ENCODE measurements at places on chromosomes 1 and 21. TPM values are rescaled to one million over a fixed set of nuclear protein-coding genes. Genes with fewer than 3 reads are reported as not detected.

RXFP4 gene
- polyA plus RNA-seq, result not detected

PTPN7 gene
- polyA plus RNA-seq, result 0.98 TPM

KCNJ15 gene
- polyA plus RNA-seq, result 0.90 TPM

KANK4 gene
- 8.9 TPM for polyA plus RNA-seq

HSF2BP gene
- polyA plus RNA-seq, result 1.5 TPM

LCE1A gene
- not detected for polyA plus RNA-seq

DNA sequence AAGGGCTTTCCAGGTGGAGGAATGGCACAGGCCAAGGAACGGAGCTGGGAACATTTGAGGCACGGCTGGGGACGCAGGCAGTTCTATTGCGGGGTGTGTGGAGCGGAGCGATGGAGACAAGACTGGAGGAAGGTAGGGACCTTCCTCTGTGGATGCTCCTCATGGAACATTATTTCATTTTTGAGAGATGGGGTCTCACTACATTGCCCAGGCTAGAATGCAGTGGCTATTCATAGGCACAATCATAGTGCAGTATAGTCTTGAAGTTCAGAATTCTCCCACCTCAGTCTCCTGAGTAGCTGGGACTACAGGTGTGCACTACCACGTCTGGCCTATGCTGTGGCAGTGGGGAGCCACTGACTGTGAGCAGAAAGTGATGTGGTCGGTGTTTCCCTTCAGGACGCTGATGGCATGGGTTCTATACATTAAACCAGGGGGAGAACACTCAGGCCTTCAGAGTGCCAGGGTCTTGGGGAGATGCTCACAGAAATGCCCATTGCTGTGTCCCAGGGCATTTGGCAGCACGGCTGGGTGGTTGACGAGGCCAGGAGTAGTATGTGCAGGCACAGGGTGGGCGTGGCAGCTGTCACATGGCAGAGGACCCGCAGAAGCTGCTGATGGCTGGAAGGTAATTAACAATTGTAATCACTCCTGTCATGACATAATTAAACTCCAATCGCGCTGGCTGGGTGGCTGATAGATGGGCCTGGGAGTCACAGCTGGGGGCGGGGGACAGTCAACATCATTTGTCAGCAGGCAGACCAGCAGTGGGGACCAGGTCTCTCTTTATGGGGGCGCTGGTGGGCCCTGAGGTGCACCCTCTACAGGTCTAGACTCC lies 40.8 kb upstream of the ACOT11 start:
- H3K27ac ChIP-seq, result no peak overlapping the region
- DNase-seq, result no peak
- H3K27me3 ChIP-seq, result no peaks in the 10 kb centered on the region
- H3K4me3 ChIP-seq, result no peak overlapping the region
- no peaks in the 10 kb centered on the region for H3K36me3 ChIP-seq
- no peaks in the 10 kb centered on the region for H3K4me1 ChIP-seq

DNA sequence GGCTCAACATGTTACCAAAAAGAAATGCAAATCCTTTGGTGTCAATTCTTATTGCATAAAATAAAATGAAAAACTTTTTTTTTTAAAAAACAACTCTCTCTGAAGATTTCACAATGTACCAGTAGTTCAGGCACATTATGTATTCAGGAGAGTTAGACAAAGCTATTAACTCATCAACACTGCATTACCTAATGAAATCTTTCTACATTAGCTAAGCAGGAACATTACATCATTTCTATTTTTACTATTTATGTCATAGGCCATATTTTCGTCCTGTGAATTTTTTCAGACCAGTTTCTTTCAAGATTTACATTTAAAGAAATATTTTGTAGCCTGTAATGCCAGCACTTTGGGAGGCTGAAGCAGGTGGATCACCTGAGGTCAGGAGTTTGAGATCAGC lies 366.2 kb downstream of the USH2A start:
- H3K27me3 ChIP-seq, result no peaks in the 10 kb centered on the region
- H3K4me3 ChIP-seq, result no peak overlapping the region
- DNase-seq, result no peak
- H3K27ac ChIP-seq, result no peak overlapping the region
- no peaks in the 10 kb centered on the region for H3K36me3 ChIP-seq

DNA sequence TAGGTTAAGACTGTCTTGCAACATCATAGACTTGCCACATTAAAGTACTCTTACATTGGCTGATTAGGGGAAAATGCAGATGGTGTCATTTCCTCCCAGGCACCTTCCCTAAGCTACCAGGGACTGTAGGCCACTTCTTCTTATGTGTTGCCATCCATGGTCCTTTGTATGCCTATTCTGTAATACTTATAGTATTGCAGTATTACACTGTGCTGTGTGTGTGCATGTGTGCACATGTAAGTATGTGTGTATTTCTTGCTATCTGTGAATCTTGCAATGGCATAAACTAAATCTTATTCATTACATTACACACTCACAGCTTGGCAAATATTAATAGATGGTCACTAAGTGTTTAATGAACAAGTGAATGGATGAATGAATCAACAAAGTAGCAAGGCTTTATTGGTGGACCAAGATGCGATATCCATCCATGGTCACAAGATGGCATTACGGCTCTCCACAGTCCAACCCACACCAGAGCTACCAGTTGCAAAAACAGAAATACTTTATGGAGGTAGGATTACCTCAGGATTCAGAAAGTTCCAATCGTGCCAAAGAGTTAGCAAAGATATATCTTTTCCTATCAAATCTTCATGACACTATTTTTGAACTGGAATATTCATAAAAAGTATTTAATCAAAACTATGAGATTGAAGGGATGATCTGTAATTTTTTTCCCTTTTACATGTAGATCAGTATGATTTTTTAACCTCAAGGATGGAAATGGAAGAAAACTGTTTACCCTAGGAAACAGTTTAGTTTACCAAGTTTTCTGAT lies 160.2 kb downstream of the DENND1B start:
- DNase-seq, result no peak
- no peak overlapping the region for H3K4me3 ChIP-seq
- no peaks in the 10 kb centered on the region for H3K36me3 ChIP-seq
- no peak overlapping the region for H3K27ac ChIP-seq

GRCh38 chr1:239185245-239185619 lies 201.1 kb upstream of the CHRM3 start:
- H3K4me1 ChIP-seq, result peaks cover 2% of the 10 kb centered on the region
- no peak for DNase-seq
- H3K27ac ChIP-seq, result no peak overlapping the region
- no peaks in the 10 kb centered on the region for H3K36me3 ChIP-seq

- H3K4me3 ChIP-seq, result peak overlapping the region; percentile 79
- no peak for DNase-seq
- peaks cover 60% of the 10 kb centered on the region for H3K4me1 ChIP-seq
- H3K27ac ChIP-seq, result peak overlapping the region; percentile 96
- H3K27me3 ChIP-seq, result peaks cover 5% of the 10 kb centered on the region
These were observed 110.2 kb downstream of the NAV1 start for GRCh38 chr1:201648907-201649721.

DNA sequence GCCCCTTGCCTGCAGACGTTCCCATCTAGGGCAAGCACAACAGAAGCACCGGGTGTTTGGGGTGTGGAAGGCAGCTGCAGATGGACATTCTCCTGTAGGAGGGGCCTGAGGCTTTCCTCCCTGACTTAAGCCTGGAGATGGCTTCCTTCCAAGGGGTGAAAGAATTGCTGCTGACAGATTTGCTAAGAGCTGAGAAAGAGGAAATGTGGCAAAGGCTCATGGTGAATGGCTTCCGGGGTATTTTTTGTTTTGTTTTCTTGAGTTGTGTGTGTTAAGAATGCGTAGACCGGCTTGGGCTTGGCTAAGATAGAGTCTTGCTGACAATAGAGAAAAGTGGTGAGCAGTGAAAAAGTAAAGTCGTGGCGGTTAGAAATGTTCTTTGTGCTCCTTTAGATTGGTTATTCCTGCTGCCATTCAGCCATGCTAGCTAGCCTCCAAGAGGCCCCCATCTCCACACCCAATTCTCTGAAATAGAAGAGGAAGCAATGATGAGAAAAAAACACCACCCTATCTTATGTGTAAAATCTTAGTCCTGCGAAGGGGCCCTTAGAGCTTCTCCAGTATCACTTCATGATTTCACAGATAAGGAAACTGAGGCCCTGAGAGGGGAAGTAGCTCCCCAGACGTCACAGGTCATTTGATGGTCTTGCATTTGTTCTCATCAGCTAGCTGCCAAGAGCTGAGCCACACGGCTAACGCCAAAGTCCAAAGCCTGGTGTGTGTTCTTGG lies 36.9 kb downstream of the EIF2D start:
- peaks cover 2% of the 10 kb centered on the region for H3K36me3 ChIP-seq
- H3K27me3 ChIP-seq, result no peaks in the 10 kb centered on the region
- H3K4me1 ChIP-seq, result peaks cover 10% of the 10 kb centered on the region
- DNase-seq, result no peak
- H3K4me3 ChIP-seq, result no peak overlapping the region

GRCh38 chr1:30336550-30337323 lies 386.6 kb downstream of the MATN1 start:
- peaks cover 4% of the 10 kb centered on the region for H3K27me3 ChIP-seq
- DNase-seq, result no peak
- H3K4me1 ChIP-seq, result no peaks in the 10 kb centered on the region
- no peak overlapping the region for H3K4me3 ChIP-seq
- H3K36me3 ChIP-seq, result no peaks in the 10 kb centered on the region

GRCh38 chr1:22575532-22576149 lies 12.4 kb downstream of the EPHA8 start:
- no peak overlapping the region for H3K4me3 ChIP-seq
- no peak overlapping the region for H3K27ac ChIP-seq
- H3K36me3 ChIP-seq, result peaks cover 21% of the 10 kb centered on the region
- DNase-seq, result no peak
- H3K27me3 ChIP-seq, result no peaks in the 10 kb centered on the region

DNA sequence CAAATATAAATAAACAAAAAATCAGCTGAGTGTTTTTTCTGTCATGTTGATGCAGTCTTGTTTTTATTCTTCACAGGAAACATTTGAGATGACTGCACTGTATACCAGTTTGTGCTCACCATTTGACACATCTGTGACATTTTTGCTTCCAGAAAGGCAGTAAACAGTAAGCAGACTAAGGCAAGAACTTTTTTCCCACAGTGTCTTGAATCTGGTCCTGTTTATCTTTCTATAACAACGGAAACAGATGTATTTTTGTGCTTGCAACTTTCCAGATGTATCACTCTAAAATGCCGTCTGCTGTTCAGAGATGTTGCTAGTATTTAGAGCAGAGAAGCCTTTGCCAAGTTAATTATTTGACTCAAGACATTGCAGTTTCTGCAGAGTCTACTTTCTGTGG lies 105.5 kb downstream of the ZC3H11B start:
- H3K27ac ChIP-seq, result peak overlapping the region; percentile 17
- H3K4me1 ChIP-seq, result peaks cover 3% of the 10 kb centered on the region
- no peaks in the 10 kb centered on the region for H3K36me3 ChIP-seq
- no peak overlapping the region for H3K4me3 ChIP-seq

- no peak for DNase-seq
- no peaks in the 10 kb centered on the region for H3K27me3 ChIP-seq
- peaks cover 7% of the 10 kb centered on the region for H3K4me1 ChIP-seq
These were observed 177.8 kb downstream of the PTPRU start for GRCh38 chr1:29414086-29414485.

DNA sequence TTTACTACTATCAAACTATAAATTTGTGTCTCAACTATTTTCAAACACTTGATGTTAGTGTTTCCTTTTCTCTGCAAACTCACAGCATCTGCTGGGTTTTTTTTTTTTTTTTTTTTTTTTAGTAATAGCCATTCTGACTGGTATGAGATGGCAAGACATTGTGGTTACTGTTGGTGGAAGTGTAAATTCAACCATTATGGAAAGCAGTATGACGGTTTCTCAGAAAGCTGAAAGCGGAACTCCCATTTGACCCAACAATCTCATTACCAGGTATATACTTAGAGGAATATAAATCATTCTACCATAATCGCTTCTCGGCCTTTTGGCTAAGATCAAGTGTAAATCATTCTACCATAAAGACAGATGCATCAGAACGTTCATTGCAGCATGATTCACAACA lies 608.3 kb upstream of the ZP4 start:
- H3K27ac ChIP-seq, result no peak overlapping the region
- DNase-seq, result no peak
- H3K4me3 ChIP-seq, result no peak overlapping the region
- H3K36me3 ChIP-seq, result no peaks in the 10 kb centered on the region

GRCh38 chr1:211577277-211577818 lies 1.6 kb downstream of the SLC30A1 start:
- H3K27me3 ChIP-seq, result no peaks in the 10 kb centered on the region
- H3K27ac ChIP-seq, result no peak overlapping the region
- DNase-seq, result no peak
- H3K4me1 ChIP-seq, result peaks cover 3% of the 10 kb centered on the region

- peaks cover 21% of the 10 kb centered on the region for H3K4me1 ChIP-seq
- no peaks in the 10 kb centered on the region for H3K36me3 ChIP-seq
- DNase-seq, result no peak
- H3K27ac ChIP-seq, result no peak overlapping the region
- H3K27me3 ChIP-seq, result no peaks in the 10 kb centered on the region
These were observed 279.2 kb downstream of the RPS6KC1 start for GRCh38 chr1:213330281-213330680.

GRCh38 chr21:36700971-36701755 lies 2.2 kb downstream of the SIM2 start:
- H3K27me3 ChIP-seq, result peaks cover 98% of the 10 kb centered on the region
- no peak overlapping the region for H3K27ac ChIP-seq
- no peak for DNase-seq
- H3K4me3 ChIP-seq, result no peak overlapping the region
- peaks cover 66% of the 10 kb centered on the region for H3K4me1 ChIP-seq
- H3K36me3 ChIP-seq, result no peaks in the 10 kb centered on the region

DNA sequence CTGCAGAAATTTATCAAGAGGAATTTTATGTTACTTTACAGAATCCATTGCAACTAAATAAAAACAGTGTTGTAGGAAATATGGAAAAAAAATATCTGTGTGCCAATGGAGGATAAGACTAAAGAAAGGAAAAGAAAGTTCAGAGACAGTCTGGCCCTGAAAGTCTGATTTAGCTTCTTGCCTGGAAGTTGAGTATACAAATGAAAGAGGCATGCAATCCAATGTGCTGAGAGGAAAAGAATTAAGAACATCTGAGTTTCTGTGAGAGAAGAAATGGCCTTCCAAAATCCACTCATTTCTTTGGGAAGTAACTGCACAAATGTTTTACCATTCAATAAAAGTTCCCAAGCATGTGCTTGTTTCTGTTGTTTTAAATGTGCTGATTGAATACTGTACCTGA lies 65.1 kb downstream of the LHX9 start:
- H3K4me3 ChIP-seq, result no peak overlapping the region
- H3K36me3 ChIP-seq, result no peaks in the 10 kb centered on the region
- no peak for DNase-seq
- H3K27ac ChIP-seq, result no peak overlapping the region
- H3K27me3 ChIP-seq, result no peaks in the 10 kb centered on the region

- no peaks in the 10 kb centered on the region for H3K27me3 ChIP-seq
- no peak overlapping the region for H3K4me3 ChIP-seq
- no peaks in the 10 kb centered on the region for H3K36me3 ChIP-seq
- no peaks in the 10 kb centered on the region for H3K4me1 ChIP-seq
These were observed 339.0 kb downstream of the PLPP3 start for GRCh38 chr1:56240400-56240799.

DNA sequence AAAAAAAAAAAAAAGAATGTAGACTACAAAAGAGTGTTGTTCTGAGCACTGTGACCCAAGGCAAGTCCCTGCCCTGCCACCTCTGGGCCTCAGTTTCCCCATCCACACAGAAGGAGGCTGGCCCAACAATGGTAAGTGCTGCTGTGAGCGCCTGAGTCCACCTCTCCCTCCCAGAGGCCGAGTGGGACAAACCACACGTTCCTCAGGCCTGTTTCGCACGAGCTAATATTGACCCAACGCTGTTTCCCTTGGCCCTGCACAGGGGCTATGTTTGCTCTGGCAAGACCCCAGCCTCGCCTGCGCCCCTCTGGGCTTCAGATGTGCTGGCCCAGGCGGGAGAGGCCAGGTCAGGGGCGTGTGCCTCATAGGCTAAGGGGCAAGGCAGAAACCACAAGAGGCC lies 12.6 kb upstream of the LAPTM5 start:
- peaks cover 11% of the 10 kb centered on the region for H3K4me1 ChIP-seq
- peak overlapping the region; percentile 49 for H3K27ac ChIP-seq
- no peaks in the 10 kb centered on the region for H3K36me3 ChIP-seq
- no peaks in the 10 kb centered on the region for H3K27me3 ChIP-seq
